ENCODE measurements at places on chromosomes 1 and 21. TPM values are rescaled to one million over a fixed set of nuclear protein-coding genes. Genes with fewer than 3 reads are reported as not detected.

GJA8 gene
- not detected for total RNA-seq

CTNNBIP1 gene
- total RNA-seq, result 42.6 TPM

PPIAL4G gene
- total RNA-seq, result not detected

KDM1A gene
- 27.4 TPM for total RNA-seq

BSND gene
- not detected for total RNA-seq

LYPD8 gene
- total RNA-seq, result not detected

WNT9A gene
- total RNA-seq, result 4.8 TPM

GRCh38 chr1:43747736-43748135 is 40.4 kb downstream of the ST3GAL3 start:
- no peak for DNase-seq

- DNase-seq, result no peak
These were observed 520 bp downstream of the CLIC6 start for GRCh38 chr21:34669149-34669879.

GRCh38 chr21:46545363-46545762 is 59.5 kb downstream of the S100B start:
- no peak for DNase-seq

DNA sequence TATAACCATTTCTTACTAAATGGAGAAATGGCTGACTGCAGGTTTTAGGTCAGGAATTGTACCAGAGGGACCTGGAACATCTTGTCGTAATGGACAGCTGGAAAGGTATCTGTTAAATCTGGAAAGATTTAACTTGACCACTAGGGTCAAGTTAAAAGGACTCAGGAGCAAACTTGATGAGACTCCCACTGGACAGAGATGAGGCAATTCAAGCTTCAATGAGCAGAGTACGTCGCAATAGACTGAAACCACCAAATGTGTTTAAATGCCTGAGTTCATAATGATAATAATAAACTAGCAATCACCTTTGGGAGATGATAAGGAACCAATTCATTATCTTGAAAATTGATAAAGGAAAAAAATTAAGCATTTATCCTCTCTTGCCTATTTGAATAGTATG is 8.7 kb downstream of the IFNLR1 start:
- DNase-seq, result no peak

- no peak for DNase-seq
These were observed 134.2 kb downstream of the KAZN start for GRCh38 chr1:14732728-14733047.

- DNase-seq, result no peak
These were observed 499.1 kb upstream of the USP24 start for GRCh38 chr1:55714230-55714629.

Measured in left ventricle myocardium inferior (tissue), 1 donor.